ENCODE measurements at places on chromosomes 1 and 21.

GRCh38 chr1:243482141-243483022, 226.5 kb downstream of the SDCCAG8 start:
- DNase-seq = no peak

DNA sequence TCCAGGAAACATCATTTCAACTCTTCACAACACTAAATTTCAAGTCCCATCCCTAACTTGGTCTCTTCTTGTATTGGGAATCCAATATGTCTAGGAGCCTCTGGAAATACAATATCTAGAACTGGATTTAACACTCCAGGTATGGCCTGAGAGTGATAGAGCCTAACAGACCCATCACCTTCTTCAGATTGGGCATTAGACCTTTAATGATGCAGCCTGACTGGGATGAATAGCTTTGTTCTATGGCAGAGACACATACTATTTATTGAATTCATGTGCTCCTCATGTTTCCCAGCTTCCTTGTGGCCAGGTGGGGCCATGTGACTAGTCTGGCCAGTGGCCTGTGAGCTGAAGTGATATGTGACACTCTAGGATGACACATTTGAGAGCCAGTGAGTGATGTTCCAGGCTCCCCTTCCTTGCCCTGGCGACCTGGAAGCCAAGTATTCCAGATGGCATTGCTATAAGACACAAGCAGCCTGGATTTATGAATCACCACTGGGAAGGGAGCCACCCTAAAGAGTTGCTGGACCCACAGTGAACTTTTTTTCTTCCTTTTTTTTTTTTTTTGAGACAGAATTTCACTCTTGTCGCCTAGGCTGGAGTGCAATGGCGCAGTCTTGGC, 31.0 kb upstream of the POU3F1 start:
- no peak for DNase-seq

DNA sequence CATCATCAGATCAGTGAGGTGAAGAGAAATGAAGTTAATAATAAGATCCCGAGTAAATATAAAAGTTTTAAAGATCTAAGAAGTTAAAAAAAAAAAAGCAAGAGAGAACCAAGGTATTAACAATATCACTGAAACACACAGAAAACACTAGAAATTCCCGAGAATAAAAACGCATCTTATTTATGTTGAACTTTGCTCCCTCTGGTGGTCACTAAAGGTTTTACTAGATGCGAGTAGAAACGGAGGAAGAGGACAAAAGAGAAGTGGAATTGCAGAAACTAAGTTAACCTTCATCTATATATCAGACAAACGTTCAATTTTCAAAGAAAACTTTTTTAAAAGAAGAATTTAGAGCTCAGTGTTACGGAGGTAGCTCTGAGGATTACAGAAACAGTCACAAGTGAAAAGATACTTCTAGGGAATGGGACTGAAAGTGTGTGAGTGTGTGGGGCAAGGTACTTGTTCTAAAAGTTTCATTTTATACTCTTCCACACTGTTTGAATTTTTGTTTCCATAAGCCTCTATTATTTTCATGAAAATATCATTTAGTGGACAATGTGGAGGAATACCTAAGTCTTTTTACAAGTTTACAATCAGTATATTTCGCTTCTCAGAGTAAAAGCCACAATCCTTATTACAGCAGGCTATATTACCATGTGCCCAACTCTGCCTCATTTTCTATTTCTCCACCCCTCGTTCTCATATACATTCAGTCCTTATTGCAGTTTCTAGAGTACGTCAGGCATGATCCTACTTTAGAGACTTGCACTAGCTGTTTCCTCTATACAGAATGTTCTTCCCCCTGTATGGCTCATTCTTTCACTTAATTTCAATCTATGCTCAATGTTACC, 19.7 kb downstream of the ACBD6 start:
- no peak for DNase-seq

DNA sequence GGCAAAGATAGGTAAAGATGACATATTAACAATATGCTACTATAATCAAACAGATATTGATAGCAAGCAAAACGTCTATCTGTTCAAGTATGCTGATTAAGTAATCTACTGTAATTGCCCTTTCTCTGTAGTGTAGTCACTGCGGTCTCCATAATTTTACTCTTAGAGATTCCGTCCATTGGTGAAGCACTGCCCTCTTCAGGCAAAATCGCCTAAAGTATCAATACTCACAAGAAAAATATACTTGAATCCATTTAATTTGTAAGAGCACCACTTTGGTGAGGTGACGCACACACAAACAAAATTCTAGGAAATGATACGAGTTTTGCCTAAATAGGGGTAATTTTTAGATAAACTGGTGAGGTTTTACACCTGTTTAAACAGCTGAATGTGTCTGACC, 434.6 kb upstream of the CHRM3 start:
- DNase-seq = no peak

GRCh38 chr1:101022294-101022693, 3.3 kb downstream of the DPH5 start:
- DNase-seq = no peak

DNA sequence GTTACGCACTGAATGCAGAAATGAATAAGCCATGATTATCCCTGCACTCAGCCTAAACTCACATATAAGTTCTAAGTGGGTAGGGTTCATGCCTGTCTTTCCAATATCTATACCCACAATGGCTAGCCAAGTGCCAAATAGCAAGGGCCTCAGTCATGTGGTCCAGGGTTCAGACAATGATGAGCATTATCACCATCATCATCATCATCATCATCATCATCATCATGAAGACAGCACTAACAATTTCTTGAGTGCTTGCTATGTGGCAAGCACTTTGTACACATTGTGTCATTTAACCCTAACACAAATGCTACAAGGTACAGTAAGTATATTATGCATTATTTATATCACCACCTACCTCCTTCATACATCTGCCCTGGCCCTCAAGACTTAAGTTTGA, 500.0 kb downstream of the AGBL4 start:
- no peak for DNase-seq

DNA sequence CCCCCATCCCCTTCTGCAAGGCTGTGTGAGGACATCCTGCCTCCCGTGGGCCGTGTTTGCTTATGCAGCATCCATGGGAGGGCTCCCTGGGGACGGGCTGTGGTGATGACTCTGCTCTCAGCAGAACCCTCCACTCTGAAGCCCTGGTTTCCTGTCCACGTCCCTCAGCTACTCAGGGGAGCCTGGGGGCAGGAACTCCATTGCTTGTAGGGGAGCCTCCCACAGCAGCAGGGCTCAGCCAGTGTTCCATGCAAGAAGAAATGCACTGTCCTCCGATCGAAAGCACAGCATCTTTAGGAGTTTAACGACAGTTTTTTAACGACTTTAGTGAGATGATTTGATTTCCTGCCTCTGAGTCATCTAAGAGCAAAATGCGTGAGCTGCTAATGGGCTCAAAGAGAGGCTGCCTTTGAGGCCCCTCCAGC, 8.3 kb upstream of the KCNAB2 start:
- DNase-seq = no peak

GRCh38 chr21:33937931-33938339, 22.3 kb upstream of the ATP5PO start:
- no peak for DNase-seq

DNA sequence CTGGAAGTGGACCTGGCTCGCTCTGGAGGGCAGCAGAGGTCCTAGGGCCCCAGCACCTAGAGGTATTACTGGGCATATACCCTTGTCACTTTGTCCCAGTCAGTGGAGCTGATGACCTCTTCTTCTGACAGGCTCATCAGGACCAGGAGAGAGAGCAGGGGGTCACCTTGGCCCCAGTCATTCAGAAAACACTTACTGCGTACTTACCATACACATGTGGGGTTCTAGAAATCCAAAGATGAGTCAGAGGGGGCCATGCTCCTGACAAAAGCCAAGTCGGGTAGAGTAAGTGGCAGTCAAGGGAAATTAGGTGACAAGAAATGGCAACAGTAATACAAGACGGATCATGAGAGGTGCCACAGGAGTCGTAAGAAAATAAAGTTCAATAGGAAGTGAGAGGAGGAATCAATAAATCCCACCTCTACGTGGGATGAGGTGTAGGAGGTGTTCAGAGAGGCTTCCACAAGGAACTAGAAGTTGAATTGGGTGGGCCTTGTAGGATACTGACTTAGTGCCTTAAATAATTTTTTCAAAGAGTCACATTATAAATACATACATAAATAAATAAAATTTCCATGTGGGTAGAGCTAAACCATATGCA, 6.8 kb downstream of the KCNC4 start:
- DNase-seq = no peak
